ENCODE measurements at places on chromosomes 16 and 17.

- no peak for DNase-seq
Measured at GRCh38 chr17:77214743-77215142, 74.0 kb downstream of the SEC14L1 start.

GRCh38 chr16:83513008-83513755 lies 294.6 kb upstream of the HSBP1 start:
- no peak for DNase-seq

DNA sequence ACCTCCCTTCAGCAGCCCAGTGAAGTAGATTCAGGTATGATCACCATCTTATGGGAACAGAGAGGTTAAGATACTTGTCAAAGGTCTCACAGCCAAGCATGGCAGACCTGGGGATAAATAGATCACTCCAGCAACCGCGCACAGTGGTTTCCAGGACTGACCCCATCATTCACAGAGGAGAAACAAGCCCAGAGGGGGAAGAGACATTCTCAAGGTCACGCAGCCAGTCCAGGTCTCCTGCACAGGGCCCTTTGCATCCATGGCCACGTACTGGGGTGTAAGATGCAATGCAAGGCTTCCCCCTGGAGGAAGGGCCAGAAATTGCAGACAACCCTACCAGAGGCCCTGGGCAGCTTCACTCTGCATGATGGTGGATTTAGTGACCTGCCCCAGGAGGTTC lies 19.9 kb downstream of the TLE7 start:
- peak; percentile 18 for DNase-seq

DNA sequence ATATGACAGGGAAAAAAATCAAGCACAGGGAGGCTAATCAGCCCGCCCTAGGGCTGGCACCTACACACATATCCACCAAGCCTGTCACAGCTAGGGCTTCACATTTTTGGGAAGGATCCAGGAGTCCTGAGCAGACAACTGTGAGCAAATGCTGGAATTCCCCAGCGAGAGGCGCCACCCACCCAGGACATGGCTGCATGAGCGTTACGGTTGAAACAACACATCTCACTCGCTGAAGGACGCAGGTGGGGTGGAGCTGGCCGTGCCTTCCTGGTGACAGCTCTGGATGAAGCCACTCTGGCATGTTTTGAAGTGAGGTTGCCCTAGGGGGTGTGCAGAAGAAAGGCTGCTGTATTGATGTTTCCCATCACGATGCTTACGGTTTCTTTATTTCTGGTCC lies 315.1 kb upstream of the EEF2KMT start:
- DNase-seq: no peak

DNA sequence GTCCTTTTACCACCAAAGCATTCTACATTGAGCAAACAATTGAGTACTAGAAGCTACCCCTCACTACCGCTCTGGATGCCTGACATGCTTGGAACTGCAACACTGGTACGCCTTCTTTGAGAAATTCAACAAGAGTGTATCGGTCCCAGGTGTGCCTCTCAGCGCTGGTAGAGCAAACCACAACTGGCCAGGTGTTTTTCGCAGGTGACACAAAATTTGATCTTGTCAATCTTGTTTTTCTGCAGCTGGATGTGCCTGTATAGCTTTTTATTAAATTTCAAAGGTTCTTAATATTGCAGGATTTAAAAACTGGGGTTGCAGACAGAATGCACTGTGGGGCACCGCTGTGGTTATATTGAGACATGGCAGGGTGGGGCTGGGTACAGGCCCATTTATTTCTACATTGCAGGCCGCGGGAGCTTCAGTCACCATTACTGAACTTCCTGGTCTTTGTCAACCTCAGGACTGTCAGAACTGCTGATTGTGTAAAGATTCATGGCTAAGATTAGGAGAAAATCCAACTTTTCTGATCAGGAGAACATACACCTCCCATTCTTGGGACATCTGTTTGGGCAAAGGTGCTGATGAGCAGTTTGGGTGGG lies 4.5 kb upstream of the SNX20 start:
- DNase-seq: no peak

- no peak for DNase-seq
Measured at GRCh38 chr16:66493490-66494401, 56.2 kb downstream of the TK2 start.

GRCh38 chr17:82320956-82321927 lies 3.8 kb upstream of the CD7 start:
- peak; percentile 57 for DNase-seq

DNA sequence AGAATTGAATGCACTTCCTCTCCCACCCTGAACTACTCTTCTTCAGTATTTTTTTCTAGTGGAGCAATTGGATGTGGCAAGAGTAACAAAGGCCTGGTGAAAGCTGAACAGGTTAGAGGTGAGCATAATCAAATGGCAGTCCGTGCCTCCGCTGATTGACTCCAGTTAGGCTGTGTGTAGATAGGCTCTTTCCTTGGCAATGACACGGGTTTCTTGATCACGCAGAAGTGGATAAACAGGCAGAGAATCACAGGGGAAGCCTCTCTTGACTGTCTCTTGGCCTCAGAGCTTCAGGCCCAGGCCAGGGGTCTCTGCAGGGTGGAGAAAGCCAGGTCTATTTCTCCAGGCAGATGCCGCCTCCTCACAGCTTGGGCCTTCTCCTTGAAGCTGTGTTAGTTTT lies 4.2 kb downstream of the CD300LB start:
- no peak for DNase-seq

GRCh38 chr17:8041979-8042378 lies 3.1 kb downstream of the ALOX15B start:
- no peak for DNase-seq

DNA sequence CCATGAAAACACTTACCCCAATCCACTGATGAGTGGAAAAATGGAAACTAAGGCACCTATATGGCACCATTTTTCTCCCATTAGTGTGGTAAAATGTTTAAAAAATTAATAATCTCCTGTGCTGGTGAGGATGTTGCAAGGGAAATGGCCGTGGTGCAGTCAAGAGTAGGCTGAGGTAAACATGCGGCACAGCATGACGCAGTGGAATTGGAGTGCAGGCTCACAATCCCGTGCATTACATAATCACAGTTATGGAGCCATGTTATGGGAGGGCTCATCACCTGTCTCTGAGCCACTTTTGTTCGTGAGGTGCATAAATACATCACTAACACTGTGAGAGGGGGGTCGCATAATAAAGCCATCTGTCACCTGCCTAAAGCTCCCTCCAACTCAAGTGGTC lies 164.4 kb upstream of the XYLT1 start:
- no peak for DNase-seq

DNA sequence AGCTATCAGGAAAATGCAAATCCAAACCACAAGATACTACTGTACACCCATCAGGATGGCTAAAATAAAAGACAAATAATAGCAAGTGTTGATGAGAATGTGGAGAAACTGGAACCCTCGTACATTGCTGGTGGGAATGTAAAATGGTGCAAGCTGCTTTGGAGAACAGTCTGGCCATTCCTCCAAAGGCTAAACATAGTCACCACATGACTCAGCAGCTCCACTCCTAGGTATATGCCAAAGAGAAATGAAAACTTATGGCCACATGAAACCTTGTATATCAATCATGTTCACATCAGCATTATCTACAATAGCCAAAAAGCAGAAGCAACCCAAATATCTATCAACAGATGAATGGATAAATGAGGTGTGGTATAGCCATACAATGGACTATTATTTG lies 28.5 kb downstream of the VAC14 start:
- DNase-seq: no peak

GRCh38 chr17:29905086-29905878 lies 24.7 kb downstream of the SSH2 start:
- DNase-seq: no peak

GRCh38 chr16:15672514-15673167 lies 22.6 kb downstream of the NDE1 start:
- DNase-seq: peak; percentile 80

GRCh38 chr16:89116341-89117226 lies 22.9 kb downstream of the ACSF3 start:
- DNase-seq: no peak

GRCh38 chr17:37841232-37841631 lies 83.0 kb upstream of the TBC1D3K start:
- no peak for DNase-seq

DNA sequence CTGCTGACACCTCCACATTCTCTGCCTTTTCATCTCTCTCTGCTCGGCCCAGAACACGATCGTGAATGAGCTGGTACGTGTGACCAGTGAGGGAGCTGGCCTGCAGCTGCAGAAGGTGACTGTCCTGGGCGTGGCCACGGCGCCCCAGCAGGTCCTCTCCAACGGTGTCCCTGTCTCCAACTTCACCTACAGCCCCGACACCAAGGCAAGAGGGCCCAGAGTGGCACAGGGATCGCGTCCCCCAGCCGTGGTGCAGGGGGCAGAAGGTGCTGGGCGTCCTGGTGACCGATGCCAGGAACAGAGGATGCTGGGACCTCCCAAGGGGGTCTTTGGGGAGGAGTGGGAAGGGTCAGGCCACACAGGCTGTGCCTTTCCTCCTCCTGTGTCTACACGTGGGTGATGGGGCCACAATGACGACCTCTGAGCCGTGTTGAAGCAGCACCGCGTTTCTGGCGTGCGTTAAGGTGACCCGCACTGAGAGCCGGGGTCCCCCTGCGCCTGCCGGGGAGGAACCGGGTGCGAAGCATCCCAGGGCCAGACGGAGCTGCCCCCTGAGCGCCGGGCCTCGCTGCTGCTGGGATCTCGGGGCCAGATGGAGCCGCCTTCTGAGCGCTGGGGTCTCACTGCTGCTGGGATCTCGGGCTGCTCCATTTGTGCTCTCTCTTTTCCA lies 17.4 kb downstream of the GAA start:
- DNase-seq: no peak

DNA sequence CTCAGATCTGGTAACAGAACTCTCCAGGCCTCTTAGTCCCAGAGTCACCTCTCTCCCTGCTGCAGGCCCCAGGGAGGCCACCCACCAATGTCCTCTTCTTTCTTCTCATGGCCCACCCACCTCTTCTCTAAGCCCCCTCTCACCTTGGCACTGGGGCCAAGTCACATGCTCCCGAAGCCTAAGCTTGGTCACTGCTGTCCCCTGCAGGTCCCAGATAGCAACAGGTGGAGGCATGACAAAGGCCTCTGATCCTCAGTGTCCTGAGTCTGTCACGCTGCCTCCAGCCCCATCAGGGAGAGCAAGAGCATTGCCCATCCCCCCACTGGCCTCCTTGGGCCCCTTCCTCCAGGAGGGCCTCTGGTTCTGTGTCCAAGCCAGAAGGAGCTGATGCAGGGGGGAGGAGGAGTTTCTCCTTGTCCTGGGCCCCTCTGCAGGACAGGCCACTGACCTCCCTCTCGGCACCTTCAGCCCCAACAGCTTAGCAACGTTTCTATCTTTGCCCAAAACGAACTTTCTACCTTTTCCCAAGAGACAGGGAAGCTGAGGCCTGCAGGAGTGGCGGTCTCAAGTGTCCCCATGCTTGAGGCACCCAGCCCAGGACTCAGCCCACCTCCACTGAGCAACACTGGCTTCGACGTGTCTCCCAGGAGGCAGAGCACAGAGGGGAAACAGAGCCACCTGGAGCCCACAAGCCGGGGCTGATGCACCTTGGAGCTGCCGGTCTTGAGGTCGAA lies 8.6 kb downstream of the P2RX1 start:
- DNase-seq: no peak

DNA sequence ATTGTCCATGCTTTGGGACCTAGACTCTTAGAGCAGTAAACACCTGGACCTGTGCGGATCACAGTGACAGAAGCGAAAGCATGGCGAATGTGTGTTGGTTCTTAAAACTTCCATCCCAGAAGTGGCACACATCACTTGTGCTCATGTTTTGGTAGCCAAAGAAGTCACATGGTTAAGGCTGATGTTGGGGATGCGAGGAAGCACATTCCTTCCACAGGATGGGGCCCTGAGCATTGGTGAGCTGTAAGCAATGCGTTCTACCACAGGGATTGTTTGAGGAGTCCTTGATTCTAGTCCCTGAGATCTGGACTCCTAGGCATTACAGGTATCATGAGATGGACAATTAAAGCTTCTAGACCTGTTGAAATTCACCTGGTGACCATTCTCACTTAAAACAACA lies 375.9 kb downstream of the UTP18 start:
- DNase-seq: no peak

DNA sequence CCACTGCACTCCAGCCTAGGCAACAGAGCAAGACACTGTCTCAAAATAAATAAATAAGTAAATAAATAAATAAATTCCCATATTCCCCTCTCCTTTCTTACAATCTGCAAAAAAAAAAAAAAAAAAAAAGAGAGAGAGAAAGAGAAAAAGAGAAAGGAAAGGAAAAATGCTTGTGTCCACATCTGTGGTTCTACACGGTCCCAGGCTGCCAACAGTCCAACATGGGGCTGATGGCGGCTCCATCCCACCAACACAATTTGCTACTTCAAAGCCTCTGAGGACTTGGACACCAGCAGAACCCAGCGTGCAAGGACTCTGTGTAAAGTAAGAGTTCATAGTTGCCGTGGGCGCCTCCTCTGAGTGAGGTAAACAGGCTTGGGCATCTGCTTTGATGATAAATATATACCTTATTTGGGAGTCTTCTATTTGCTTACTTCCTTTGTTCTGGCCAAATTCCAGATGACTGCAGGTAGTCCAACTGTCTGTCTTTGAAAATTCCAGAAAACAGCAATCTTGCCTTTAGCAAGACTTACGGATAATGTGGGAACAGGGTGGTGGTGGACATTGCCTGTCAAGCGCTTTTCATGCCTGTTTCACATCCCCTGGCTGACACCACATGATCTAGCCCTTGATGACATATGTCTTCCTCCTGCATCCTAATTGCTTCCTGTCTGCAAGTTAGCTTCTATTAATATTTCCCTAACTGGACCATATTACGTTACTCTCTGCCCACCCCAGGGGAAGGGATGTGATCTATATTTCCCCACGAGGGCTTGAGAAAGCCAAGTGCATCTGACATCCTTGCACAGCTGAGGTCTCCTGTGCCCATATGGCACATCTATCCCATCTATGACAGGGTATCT lies 10.1 kb downstream of the LITAF start:
- no peak for DNase-seq

GRCh38 chr17:32503251-32504165 lies 16.7 kb downstream of the CDK5R1 start:
- peak; percentile 55 for DNase-seq

DNA sequence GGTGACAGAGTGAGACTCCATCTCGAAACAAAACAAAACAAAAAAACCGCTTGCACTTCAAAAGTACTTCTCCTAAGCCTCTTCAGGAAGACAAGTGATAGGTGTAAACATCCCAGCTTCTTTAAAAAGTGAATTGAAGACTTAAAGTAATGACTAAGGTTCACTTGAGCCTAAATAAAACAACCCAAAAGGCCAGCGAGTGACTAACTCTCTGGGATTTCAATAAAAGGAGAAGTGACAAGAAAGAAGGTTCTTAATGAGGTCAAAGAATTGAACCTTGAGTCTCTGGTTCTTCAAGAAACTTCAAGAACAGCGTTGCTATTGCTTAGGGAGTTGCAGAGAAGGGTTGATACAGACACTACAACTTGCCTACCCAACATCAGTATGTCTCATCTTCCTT lies 42.2 kb downstream of the STX8 start:
- DNase-seq: no peak

- DNase-seq: no peak
Measured at GRCh38 chr16:56732832-56733231, 2.9 kb downstream of the NUP93 start.

GRCh38 chr17:28896884-28897768 lies at the start of gene FLOT2:
TSS of gene FLOT2 (minus strand) at chr17:28897733. CDS start at chr17:28897574, 159 bp downstream.
- peak; percentile 52 for DNase-seq

All from activated T-helper 2 cell treated with anti-CD3 and anti-CD28 coated beads, Interferon-gamma antibody, Interleukin-2, Interleukin-4, amounts not matched to agents 10 μg/mL and 5 μg/mL and 100 μg/mL, durations not matched to agents 14 hours and 24 hours and 36 hours (primary cell).